NCI-H2081 (cell line): ENCODE measurements at places on chromosomes 13 and 19.
A peak's percentile ranks its signal among the peaks of the same experiment; 100 is the strongest.

DNA sequence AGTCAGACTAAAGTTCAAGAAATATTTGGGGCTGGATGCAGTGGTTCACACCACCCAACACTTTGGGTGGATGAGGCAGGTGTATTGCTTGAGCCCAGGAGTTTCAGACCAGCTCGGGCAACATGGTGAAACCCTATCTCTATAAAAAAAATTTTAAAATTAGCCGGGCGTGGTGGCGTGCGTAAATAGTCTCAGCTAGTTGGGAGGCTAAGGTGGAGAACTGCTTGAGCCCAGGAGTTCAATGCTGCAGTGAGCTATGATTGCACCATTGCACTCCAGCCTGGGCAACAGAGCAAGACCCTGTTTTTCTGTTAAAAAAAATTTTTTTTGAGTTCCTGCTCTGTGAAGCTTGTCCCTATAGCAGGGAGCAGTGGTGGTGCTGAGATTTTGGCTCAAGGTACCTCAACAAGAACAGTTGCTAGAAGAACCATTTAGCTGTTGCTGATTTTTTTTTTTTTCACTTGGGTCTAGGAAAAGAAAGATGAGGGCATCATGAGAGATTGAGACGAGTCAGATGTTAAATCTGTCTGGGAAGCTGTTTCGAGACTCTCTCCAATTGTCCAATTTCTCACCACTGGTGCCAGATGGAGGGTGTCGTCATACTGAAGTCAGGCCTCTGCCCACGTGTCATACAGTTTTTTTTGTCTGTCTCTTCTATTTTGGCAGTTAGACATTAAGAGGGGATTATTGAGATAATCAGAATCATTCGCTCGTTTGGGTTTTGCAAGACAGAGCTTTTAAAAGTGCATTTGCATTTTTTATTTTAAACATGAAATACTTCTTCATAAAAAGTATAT is 3.7 kb downstream of the SLC25A42 start:
- DNase-seq, result no peak

DNA sequence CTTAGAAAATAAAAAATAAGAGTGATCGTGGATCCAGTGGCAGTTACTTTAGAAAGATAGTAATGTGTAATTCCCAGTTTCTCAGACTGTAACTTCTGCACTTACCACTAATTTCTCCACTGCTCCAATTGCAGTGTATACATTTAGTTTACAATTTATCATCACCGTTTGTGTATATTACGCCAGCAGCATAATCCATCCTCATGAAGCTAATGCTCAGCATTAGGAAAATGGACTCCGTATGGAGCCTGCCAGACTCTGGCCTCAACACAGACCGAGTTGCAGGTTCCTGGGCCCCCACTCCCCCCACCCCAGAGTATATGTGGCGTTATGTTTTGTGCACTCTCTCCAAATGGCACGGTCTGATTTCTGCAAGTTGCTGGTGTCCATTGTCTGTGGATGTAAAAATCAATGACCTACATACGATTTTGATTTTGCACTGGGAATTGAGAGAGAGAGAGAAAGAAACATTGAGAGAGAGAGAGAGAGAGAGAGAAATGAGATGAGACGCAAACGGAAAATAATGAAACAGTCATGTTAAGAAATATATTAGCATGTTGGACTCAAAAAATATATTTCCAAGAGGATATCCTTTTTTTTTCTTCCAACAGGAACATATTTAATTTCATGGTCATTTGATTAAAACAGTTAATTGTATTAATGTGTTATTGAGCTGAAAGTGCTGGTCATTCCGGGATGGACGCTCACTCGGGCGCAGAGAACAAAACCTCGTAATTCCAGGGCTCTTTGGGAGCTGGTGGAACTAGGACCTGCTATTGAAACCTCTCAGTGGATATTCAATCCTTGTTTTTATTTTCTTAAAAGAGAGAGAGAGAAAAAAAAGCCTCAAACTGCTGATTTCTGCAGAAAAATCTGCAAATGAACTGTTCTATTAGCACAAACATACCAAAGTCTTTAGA is 278.8 kb downstream of the TSHZ3 start:
- no peak for DNase-seq

DNA sequence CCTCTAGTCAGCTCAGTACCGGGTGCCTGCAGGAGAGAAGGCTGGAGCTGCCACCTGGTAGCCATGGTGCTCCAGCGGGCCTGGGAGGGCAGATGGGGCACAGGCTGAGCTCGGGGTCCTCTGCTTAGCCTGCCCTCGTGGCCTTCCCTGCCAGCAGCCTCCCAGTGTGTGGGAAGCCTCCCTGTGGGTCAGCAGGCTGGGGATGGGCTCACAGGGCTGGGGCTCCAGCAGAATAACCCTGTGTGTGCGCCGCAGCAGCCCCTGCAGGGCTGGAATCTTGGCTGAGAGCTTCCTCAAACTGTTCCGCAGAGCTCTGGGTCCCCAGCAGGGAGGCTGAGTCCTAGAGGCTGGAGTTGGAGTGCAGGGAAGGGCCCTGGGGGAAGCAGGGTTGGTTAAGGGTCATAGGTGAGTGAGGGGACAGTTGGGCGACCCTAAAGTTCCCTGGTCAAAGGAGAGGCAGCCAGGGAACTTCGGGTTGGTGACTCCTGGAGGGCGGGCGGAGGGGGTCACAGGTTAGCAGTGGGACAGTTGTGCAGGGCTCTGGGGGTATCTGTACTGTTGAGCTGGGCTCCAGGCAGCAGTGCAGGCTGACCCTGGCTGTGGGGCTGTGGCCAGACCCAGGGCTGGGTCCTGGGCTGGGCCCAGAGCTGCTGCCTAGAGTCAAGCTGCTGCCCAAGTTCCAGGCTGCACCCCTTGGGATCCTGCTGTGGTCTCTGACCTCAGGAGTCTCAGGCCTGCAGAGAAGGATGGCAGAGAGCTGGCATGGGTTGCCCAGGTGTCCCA is 14.0 kb downstream of the ARHGAP33 start:
- no peak for DNase-seq

DNA sequence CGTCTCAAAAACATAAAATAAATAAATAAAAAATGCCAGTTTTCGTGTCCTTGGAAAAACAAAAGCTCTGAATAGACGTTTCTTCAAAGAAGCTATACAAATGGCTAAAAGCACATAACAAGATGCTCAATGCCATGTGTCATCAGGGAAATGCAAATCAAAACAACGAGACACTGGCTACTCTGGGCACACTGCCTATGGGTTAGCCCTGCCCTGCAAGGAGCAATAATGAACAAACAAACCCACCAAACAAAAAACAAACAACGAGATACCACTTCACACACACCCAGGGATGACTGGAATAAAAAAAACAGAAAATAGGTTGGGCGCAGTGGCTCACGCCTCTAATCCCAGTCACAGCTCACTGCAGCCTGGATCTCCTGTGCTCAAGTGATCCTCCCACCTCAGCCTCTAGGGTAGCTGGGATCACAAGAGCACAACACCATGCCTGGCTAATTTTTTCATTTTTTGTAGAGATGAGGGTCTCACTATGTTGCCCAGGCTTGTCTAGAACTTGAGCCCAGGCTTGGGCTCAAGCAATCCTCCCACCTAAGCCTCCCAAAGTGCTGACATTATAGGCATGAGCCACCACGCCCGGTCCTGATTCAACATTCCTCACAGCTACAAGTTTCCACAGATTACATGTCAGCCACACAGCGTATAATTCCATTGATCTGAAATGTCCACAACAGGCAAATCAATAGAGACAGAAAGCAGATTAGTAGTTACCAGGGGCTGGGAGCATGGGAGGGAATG is 15.5 kb upstream of the ISYNA1 start:
- no peak for DNase-seq

DNA sequence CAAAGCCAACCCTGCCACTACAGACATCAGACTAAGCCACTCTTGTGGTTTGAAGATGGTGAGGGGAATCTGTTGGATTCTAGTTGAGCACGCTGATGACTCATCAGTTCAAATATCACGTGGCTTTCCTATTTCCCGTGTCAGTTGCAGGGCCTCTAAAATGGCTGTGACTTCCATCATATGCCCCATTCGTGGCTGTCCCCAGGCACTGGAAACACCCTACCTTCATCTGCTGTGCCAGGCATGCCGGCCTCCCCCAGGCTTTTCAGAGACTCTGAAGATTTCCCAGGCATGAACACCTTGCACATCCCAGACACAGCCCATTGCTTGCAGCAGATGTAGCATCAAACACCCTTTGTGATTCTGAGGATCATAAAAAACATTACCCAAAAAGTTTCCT is 659.9 kb downstream of the UQCRFS1 start:
- DNase-seq, result no peak

DNA sequence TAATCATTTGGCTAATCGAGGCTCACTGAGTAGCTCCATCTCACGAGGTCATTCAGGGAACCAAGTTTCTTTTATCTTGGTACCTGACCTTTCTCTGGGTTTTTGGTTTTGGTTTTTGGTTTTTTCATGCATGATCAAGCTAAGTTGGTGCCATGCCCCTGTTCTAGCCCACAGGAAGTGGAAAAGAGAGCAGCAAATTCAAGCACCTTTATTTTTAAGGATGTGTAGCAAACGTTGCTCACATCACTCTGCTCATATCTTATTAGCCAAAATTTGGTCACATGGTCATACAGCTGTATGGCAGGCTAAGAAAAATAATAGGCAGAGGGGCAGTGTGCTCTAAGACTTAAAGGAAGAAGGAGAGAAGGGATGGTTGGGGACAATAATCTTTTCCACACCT is 593.5 kb downstream of the DIAPH3 start:
- no peak for DNase-seq

GRCh38 chr19:58474997-58475713 is 997 bp upstream of the ZNF446 start:
- DNase-seq, result no peak

DNA sequence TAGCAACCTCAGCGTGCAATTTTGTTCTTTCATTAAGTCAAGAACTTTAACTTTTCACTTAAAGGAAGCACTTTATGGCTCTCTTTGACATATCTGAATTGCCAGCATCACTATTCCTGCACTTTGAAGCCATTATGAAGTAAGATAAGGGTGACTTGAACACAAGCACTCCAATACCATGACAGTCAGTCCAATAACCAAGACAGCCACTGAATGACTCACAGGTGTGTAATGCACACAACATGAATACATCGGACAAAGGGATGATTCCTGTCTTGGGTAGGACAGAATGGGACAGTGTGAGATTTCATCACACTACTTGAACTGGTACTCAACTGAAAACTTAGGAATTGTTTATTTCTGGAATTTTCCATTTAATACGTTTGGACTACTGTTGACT is 233.7 kb upstream of the IPO5 start:
- no peak for DNase-seq

DNA sequence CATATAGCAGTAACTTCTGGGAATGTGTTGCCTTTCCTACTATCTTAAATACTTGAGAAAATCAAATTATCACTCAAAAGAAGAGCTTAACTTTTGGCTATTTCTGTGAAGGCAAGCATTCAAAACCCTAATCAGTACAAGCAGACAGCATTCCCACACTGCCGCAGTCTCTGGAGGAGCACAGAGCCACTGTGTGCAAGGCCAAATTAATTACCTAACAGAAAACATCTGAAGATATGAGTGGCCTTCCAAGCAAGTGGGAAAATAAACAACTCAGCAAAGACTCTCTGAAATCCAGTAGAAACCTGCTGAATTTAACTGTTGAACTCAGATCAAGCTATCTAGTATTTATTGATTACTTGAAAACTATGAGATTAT is 68.2 kb downstream of the COL4A1 start:
- DNase-seq, result no peak

DNA sequence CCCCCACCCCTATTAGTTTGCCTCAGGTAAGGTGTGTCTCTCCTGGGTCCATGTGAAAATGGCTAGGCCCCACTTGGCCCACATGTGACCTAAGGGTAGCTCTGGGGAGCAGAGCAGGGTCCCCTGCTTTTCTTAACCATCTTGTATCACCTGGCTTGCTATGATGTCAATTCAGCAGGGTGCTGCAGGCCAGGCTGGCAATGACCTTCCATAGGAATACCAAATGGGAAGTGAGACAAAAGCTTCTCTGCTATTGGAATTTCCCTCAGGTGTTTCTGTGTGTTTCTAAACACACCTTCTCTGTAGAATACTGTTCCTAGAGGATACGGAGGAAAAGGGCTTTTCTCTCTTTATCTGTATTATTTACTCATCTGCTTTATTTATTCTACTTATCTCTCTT is 35.7 kb upstream of the DACH1 start:
- DNase-seq, result no peak

DNA sequence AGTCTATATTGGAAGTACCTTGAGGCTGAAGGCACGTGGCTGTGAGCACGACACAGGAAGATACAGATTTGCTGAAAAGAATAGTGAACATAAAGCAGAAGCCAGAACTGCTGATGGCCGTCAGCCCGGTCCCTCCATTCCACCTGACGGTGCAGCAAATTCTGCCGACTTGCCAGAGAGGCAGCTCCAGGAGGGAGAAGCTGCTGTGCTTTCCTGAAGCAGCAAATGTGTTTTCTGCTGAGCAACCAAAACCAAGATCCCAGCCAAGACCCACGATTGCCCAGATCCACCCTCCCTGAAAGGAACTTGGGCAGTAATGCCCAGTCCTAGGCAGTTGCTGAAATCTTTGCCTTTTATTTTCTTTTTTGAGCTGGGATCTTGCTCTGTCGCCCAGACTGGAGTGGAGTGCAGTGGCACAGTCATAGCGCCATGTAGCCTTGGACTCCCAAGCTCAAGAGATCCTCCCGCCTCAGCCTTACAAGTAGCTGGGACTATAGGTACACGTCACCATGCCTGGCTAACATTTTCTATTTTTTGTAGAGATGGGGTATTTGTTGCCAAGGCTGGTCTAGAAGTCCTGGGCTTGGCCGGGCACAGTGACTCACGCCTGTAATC is 7.0 kb upstream of the RCN3 start:
- DNase-seq, result no peak

GRCh38 chr13:79462895-79463294 is 18.1 kb upstream of the NDFIP2 start:
- DNase-seq, result no peak

DNA sequence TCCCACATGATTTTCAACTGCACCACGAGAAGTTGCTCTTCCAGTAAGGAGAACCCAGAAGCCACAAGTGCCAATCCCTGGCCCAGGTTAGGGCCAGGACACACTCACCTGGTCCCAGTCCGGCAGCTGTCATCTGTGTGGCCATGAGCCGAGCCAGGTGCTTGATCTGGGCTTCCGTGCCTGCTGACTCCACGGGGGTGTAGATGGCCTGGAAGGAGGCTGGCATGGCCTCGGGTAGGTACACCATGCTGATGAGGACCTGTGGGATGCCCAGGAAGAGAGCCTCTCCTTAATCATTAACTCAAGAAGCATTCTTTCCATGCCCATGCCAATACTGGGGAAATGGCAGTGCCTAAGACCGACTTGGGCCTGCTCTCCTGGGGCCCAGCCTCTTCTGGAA is 19.9 kb upstream of the RSPH6A start:
- DNase-seq, result no peak

GRCh38 chr19:11166281-11167142 is 10.9 kb upstream of the SPC24 start:
- DNase-seq, result no peak

- no peak for DNase-seq
Observed at GRCh38 chr19:30781047-30781446, 408.9 kb downstream of the ZNF536 start.

- DNase-seq, result no peak
Observed at GRCh38 chr13:65866138-65866537, 1364.0 kb downstream of the PCDH9 start.

- no peak for DNase-seq
Observed at GRCh38 chr13:44449999-44450821, 76.6 kb downstream of the SERP2 start.

- peak; percentile 71 for DNase-seq
Observed at GRCh38 chr13:50421473-50422130, 406.4 kb downstream of the KCNRG start.
